ENCODE measurements at places on chromosomes 3 and 15.
A peak's percentile ranks its signal among the peaks of the same experiment; 100 is the strongest.

- DNase-seq, result no peak
Observed at GRCh38 chr15:93110502-93111040, 21.6 kb upstream of the RGMA start.

- DNase-seq, result no peak
Observed at GRCh38 chr3:188595890-188596376, 442.0 kb downstream of the LPP start.

GRCh38 chr3:110375751-110376518 lies 695.7 kb upstream of the NECTIN3 start:
- no peak for DNase-seq

DNA sequence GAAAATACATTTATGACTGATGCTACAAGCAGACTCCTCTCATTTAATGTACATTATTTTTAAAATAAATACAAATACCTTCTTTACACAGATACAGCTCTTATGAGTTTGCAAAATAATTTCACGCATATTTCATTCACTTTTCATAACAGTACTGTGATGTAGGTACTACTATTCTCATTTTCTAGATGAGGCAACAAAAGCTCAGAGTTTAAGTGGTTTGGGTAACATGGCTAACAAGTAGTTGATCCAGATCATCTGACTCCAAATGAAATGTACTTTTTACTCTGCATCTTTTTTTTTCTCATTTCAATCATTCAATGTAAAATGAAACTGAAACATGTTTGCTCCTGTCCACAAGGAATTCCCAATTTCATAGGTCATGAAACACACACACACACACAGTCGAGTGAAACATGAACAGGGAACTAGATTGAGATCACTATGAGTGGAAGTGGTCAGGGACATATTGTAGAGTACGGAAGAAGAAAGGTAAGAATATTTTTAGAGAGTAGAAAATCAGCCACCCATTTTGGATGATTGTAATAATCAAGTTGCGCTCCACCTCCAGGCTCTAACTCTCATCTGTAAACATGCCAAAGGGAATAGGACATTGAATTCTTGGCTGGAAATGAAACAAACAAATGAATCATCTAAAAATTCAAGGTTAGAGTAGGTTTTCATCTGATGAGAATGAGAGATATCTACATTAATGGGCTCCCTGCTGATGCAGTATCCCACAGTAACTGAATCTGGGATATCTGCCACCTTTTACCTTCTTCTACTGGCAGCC lies 92.4 kb downstream of the CLDN1 start:
- no peak for DNase-seq

GRCh38 chr15:64462492-64462891 lies 2.1 kb downstream of the ZNF609 start:
- no peak for DNase-seq

DNA sequence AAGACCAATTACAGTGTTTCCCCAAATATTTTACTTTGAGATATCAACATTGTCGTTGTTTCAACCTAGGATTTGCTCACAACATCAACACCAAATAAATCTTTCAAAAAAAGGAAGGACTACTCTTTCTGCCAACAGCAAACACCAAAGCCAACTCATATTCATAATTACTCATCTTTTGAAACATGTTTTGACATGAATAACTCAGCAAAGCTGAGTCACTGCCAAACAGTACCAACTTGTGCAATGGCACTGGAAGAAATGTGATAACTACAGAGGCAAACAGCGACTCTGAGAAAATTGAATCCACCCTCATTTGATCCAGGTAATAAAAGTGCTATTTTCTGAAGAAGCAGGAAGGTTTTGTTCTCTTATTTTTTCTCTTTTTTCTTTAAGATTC lies 67.2 kb downstream of the PEX5L start:
- DNase-seq, result no peak

- DNase-seq, result peak; percentile 72
Observed at GRCh38 chr3:14203521-14204079, 25.0 kb downstream of the LSM3 start.

GRCh38 chr15:89165677-89166076 lies 55.7 kb downstream of the RLBP1 start:
- DNase-seq, result no peak

- DNase-seq, result no peak
Observed at GRCh38 chr3:194715022-194715800, 29.5 kb downstream of the FAM43A start.

- DNase-seq, result no peak
Observed at GRCh38 chr15:81604713-81605112, 230.7 kb upstream of the TMC3 start.

DNA sequence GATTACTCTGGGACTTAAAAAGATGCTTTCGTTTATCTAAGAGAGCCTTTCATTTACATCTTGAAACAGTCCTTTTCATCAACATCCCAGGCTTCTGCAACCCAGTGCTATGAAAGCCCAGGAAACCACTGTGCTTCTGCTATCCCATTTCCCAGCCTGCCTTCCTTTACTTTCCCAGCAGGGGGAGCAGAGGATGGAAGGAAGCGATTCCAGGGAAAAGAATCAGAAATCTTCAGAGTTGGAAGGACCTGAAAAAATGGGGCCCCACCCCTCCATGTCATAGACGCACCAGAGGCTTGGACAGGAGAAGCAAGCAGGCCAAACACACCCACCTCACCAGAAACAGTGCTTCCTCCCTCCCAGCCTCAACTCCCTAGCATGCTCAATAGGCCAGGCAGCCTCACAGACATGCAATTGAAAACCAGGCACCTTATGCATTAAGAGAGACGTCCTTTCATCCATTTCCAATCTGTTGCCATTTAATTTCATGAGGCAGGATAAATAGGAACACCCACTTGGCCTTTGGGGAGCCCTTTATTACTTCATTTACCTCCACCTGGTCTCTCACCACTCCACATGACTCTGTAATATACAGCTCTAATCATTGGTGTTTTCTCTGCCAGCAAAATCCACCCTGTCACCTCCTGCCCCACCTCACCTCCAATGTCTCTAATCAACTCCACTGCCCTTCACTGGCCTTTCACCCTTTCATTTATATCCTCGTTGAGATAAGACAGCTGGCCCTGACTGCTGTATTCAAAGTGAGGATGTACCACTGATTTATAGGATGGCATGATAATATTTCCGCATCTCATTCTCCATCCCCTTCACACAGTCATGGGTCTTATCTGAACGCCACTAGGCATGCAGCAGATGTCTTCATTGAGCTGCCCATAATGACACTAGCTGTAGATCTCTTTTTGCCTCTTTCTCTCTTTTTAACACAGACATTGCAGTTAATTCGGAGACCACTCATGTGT lies 583.9 kb downstream of the NTRK3 start:
- peak; percentile 8 for DNase-seq

GRCh38 chr3:125351152-125351551 lies 24.0 kb downstream of the ZNF148 start:
- no peak for DNase-seq

DNA sequence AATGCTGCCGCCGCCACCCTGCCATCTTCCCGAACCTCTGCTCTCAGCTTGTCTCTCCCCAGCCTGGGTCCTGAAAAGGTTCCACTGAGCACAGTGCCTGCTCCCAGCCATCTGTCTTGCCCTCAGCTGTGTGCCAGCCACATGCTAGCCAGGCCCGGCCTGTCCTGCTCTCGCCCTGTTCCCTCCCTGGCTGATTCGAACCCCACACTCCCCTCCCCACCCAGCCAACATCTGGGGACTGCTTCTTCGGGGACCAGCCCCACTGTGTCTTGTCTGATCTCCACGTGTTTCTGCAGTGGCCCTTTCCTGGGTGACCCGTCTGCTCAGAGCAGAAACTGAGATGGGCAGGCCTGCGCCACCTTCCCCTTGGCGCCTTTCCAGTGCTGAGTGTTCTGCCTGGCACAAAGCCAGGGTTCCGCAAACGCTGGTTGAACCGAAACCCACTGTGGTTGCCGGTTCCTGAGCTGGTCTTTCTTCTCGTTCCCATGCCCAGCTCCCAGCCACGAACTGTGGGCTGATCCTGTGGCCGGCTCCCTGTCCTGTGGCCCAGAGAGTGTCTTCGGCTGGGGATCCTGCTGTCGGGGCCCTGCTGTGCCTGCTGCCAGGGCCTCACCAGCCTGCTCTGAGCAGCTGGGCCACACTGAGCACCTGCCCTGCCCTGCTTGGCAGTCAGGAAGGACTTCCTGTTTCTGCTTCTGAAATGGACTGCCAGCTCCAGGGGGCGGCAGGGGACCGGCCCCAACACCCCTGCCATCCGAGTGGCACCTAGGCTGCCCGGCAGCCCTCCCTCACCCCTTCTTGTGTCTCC lies 62.7 kb upstream of the KLF13 start:
- DNase-seq, result peak; percentile 70

- no peak for DNase-seq
Observed at GRCh38 chr15:60572541-60573421, 93.8 kb upstream of the ICE2 start.

DNA sequence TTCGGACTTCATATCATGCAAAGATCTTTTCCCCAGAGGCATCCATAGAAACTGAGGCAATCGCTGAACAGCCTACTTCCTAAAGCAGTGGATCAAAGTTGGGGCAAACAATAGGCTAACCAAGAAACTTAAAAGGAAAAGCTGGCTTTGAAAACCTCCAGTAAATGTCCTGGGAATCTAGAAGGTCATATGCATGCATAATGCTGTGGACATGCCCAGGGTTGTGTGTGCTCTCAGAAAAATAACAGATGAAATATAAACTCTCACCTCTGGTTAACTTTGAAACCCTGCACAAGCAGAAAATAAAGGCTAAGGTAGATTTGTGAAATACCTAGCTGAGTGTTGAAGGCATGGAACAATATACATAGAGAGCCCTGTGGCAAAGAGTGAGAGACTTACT lies 96.3 kb downstream of the MYO9A start:
- no peak for DNase-seq

GRCh38 chr15:84755736-84756527 lies 7.5 kb downstream of the ZNF592 start:
- no peak for DNase-seq

- DNase-seq, result no peak
Observed at GRCh38 chr15:35606450-35606779, 60.5 kb upstream of the DPH6 start.

GRCh38 chr3:119579366-119580066 lies at the start of gene ADPRH:
Gene ADPRH, plus strand, starts transcription at chr3:119579492. Its CDS starts 2,678 bp downstream, at chr3:119582170.
- DNase-seq, result peak; percentile 86

DNA sequence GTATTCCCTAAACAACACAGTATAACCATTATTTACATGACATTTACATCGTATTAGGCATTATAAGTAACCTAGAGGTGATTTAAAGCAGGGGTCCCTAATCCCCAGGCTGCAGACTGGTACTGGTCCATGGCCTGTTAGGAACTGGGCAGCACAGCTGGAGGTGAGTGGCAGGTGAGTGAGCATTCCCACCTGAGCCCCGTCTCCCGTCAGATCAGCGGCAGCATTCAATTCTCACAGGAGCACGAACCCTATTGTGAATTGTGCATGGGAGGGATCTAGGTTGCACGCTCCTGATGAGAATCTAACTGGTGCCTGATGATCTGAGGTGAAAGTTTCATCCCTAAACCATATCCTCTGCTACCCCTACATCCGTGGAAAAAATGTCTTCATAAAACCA lies 138.2 kb downstream of the ATP10A start:
- peak; percentile 2 for DNase-seq

DNA sequence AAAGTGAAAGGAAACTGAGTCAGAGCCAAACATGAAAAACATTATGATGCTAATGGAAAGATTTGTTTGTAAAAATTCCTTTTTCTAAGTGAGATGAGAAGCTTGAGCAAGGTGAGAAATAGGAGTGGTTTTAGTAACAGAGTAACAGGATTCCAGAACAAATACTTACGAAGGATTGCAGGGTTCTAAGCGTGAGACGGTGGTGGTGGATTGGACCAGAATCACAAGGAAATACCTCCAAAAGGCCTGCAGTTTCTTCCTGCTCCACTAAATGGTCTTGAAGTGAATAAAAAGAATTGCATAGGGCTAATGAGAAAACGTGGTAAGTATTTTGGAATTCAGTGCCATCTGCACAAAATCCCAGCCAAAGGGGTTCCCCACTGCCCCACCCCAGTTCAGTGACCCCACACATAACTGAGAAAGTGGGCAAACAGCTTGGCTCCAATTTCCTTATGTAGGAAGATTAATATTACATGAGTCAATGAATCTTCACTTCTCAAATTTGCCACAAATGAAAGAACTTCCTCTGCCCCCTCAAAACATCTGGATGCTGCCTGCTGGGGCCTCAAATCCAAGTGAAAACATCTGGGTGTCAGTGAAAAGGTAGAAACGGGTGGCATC lies 283.8 kb upstream of the NR2F2 start:
- DNase-seq, result no peak

- no peak for DNase-seq
Observed at GRCh38 chr3:60226912-60227311, 1024.3 kb downstream of the FHIT start.

DNA sequence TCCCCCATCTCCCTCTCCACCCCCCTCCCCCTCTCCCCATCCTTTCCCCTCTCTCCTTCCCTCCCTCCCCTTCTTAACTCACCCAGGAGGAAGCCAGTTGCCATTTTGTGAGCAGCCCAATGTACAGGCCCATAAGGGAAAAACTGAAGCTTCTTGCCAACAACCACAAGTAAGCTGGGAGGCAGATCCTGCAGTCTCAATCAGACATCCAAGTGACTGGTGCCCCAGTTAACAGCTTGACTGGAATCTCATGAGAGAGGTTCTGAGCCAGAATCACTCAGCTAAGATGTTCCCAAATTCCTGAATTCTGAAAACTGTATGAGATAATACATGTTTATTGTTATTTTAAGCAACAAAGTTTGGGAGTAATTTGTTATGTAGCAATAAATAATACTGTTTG lies 90.7 kb downstream of the C3orf70 start:
- no peak for DNase-seq

DNA sequence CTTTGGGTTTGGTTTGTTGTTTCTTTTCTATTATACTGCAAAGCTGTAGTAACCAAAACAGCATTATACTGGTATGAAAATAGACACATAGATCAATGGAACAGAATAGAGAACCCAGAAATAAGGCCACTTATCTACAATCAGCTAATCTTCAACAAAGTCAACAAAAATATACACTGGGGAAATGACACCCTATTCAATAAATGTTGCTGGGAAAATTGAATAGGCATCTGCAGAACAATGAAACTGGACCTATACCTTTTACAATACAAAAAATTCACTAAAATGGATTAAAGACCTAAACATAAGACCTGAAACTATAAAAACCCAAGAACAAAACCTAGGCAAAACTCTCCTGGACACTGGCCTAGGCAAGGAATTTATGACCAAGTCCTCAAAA lies 52.9 kb downstream of the TLNRD1 start:
- no peak for DNase-seq

Measured in heart left ventricle (tissue), 16 donors.